Activated T-cell treated with anti-CD3 and anti-CD28 coated beads for 24 hours (primary cell): ENCODE measurements at places on chromosomes 3 and 15.
A peak's percentile ranks its signal among the peaks of the same experiment; 100 is the strongest.

DNA sequence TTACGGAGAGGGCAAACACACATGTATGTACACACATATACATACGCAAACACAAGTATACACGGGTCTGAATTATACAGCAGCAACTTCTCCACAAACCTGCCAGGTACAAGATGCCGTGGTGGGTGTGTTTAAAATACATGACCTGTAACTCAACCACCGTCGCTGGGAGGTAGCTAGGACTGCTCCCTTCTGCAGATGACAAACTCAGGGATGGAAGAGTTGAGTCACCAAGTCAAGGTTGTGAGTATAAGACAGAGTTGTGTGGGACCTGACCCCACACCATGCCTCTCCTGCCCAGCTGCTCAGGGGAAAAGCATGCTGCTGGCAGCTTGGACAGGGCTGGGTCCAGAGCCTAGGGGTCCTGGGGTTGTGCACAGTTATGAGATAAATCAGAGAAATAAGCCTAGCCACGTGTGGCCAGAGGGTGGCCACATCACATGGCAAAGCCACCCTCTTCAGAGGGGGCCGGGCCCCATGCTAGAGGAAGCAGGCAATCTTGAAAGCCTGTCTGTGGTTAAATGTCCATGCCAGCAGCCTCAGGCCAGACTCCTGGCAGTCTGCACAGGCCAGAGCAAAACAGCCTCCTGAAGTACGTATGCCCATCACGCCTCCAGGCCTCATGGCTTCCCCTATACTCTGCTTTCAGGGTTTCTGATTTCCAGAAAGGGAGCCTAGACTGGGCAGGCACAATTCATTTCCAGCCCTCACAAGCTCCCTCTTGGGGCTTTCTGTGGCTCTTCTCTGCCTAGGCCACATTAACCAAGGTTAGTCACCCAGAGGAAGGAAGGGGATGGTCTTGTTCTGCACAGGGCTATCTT lies 107.7 kb upstream of the RPL32 start:
- DNase-seq: peak; percentile 35

- no peak for DNase-seq
These were observed 117.1 kb downstream of the MYLK start for GRCh38 chr3:123767009-123767372.

GRCh38 chr15:60871731-60872130 lies 357.4 kb downstream of the RORA start:
- DNase-seq: no peak

- DNase-seq: peak; percentile 46
These were observed at the start of gene EHHADH for GRCh38 chr3:185253645-185254410. Gene EHHADH (minus strand): TSS chr3:185254049. CDS start chr3:185254022, 27 bp downstream.

GRCh38 chr3:11631820-11632219 lies 11.9 kb downstream of the VGLL4 start:
- no peak for DNase-seq

GRCh38 chr15:28956491-28956890 lies 70.7 kb downstream of the APBA2 start:
- no peak for DNase-seq

DNA sequence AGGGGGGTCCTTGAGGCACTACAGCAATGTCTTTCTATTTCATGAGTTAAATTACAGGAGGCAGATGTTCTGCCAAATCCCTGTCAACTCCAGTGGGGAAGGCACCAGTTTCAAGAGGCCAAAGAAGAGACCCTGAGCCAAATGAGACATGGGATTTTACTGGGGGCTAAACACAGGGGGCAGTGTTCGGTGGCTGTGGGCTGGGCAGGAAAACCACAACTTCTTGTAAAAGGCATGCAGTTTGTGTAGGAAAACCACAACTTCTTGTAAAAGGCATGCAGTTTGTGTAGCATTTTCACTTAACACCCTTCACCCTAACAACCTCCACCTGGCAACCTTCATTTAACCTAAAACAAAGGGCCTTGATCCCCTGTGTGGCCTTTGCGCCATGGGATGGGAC lies 61.0 kb downstream of the POLR2M start:
- no peak for DNase-seq

GRCh38 chr3:89186456-89186855 lies 79.0 kb downstream of the EPHA3 start:
- no peak for DNase-seq

DNA sequence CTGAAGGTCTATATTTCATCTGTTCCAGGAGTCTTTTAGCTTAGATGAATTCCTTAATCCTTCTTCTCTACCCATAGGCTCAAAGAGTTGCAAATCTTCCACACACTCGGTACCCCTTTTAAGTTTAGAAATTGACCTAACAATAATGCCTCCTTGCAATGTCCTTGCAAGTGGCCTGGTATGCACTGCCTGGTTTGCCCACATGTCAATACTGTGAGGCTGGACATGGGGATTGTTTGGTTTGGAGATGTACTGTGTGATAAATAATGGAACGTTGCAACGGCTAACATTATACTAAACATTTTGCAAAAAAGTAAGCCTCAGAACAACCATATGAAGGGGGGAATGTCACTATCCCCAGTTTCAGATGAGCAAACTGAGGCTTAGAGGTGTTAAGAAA lies 22.4 kb upstream of the TPM1 start:
- DNase-seq: no peak

GRCh38 chr3:107216711-107217110 lies 160.5 kb upstream of the CCDC54 start:
- no peak for DNase-seq

DNA sequence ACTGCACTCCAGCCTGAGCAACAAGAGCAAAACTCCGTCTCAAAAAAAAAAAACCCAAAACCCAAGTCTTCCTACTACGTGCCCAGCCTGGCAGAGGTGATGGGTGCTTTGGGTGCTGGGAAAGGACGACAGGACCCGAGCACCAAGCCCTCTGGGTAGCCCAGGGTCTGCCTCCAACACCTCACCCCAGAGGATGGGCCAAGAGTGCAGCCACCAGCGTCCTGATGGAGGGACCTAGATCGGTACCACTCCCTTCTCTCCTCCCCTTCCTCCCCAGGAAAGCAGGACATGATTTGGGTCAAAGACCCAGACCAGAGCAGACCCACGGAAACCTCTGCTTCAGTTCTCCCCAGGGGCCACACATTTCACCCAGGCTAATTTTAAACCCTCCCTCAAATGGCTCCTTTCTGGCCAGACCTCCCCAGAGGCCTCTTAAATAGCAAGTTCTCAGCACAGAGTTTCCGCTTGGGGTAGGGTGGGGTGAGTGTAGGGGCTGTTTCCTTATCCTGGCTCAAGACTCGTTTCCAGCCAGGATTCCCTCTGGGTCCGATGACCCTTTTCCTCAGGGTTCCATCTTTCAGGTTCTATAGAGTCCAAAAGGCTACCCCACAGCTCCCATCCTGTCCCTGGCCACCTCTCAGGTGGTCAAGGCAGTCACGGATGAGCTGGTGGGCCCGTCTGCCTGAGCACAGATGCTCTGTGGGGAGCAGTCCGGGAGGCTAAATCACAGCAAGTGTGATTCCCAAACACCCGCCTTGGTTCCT lies 20.5 kb downstream of the RBPMS2 start:
- DNase-seq: no peak

- DNase-seq: no peak
These were observed 25.1 kb upstream of the TCF12 start for GRCh38 chr15:56893364-56893678.

DNA sequence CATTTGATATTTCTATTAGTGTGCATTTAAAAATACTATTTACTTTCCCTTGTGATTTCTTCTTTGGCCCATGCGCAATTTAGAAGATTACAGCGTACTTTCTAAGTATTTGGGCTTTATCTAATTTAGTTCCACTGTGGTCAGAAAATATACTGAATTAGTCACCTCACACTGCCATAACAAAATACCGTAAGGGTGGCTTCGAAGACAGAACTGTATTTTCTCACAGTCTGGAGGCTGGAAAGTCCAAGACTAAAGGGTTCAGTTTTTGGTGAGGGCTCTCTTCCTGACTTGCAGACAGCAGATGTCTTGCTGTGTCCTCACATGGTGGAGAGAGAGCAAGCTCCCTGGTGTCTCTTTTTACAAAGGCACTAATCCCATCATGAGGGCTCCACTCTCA lies 286.2 kb downstream of the ADAMTSL3 start:
- DNase-seq: no peak

DNA sequence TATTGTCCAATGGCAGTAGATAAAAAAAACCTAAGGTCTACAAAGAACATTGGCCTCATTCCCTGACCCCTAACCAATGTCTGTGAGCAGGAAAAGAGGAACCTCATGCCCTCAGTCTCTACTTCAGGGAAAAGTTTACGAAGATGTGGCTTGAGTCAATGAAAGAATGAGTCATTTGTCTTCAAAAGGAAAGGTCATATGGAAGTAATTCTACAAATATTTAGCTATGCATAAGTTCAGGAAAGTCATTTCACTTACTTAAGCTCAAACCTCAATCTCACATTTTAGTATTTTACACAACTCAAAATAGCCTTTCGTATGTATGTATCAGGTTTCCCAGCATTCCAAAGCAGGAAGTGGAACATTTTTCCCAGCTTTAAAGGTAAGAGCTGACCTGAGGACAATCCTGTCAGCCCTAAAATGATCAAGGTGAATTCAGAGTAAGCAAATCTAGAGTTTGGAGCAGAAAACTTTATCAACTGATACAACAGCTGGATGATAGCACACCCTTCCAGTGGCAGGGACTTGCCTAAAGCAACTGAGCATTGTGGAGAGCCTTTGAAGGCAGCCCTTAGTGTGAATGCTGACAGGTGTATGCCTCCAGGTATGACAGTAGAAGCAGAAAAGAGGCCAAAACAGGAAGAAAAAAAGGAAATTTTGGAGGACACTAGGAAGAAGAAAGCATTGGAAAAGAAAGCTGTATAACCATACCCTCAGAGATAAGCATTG lies 53.9 kb upstream of the ACKR4 start:
- no peak for DNase-seq
